ENCODE measurements at places on chromosomes 16 and 17.

DNA sequence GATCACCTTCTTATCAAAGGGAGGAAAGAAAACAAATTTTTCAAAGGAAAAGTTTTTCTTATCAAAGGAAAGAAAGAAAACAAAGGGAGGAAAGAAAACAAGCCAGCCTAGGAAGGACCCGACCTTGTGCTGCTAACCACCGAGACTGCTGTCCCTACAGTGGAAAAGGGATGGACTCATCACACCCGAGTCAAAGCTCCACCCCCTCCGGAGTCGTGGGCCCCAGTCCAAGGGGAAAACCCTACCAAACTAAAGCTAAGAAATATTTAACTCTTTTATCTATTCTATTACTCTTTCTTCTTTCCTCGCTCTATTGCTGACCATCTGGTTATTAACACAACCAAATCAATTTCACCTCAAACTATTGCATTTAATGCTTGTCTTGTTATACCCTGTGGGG, 6.1 kb upstream of the ENDOV start:
- DNase-seq, result no peak

- no peak for DNase-seq
These were observed 77.0 kb downstream of the SMURF2 start for GRCh38 chr17:64585146-64585545.

DNA sequence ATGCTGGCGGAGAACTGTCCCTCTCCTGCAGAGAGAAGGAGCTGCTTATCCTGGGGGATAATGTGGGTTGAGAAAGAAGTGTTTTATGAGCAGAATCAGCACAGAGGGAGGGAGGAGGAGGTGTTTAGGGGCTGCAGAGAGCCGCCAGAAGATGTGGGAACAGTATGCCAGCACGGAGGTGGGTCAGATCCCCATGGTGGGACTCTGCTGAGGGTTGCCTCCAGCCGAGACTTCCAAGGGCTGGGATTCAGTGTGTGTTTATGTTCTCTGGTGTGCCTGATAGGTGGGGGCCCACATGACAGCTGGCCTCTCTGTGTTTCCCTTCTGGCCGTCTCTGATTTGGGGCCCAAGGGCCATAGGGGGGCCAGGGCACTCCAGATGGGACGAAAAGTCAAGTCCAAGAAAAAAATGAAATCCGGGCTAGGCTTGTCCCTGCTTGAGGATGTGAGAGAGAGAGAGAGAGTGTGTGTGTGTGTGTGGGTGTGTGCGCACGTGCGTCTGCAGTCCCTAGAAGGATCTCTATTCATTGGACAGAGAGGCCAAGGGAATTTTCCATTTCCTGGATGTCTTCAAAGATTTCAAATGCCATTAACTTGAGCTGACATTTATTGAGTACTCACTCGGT, 21.6 kb downstream of the PRKCB start:
- no peak for DNase-seq

- no peak for DNase-seq
These were observed 19.0 kb downstream of the SLC7A5 start for GRCh38 chr16:87850009-87851006.

DNA sequence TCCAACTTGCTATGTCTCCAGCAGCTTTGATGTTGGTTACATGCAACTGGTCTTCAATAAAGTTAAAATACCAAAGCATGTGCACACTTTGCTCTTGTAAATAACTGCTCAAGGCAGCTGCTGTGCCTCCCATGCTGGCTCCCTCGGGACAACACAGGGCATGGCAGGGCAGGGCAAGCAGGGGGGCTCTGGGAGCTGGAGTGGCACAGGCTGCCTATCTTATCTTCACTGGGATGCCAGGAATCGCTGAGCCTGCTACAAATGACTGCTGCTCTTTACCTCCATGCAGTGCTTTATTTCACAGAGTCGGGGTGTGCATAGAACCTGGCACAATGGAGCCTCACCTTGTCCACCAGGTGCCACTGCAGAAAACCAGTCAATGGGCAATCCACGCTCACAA, 21.8 kb downstream of the PEMT start:
- DNase-seq, result no peak
